CD8-positive, alpha-beta T cell (primary cell): ENCODE measurements at places on chromosomes 5 and 9.

DNA sequence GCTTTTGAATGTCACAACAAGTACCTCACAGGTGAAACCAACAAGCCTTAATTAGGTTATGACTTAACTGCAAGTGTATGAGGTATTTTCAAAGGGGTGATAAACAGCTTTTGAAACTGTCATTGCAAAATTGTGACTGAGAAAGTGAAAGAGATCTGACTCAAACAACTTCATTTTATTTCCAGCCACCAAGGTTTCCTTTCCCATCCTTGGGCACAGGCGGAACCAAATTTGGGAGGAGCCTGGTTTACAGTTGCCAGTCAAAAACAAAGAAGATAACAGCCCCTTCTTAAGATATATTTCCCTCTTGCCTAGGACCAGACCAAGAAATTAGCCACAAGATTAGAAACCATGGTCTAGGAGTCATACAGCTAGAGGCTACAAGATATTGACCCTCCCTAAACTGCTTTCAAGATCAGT is 417.1 kb downstream of the CSNK1G3 start:
- DNase-seq = no peak

GRCh38 chr5:78064941-78065472 is 229.5 kb downstream of the AP3B1 start:
- DNase-seq = no peak

- DNase-seq = no peak
Observed at GRCh38 chr9:93668261-93668871, 92.0 kb downstream of the PHF2 start.

DNA sequence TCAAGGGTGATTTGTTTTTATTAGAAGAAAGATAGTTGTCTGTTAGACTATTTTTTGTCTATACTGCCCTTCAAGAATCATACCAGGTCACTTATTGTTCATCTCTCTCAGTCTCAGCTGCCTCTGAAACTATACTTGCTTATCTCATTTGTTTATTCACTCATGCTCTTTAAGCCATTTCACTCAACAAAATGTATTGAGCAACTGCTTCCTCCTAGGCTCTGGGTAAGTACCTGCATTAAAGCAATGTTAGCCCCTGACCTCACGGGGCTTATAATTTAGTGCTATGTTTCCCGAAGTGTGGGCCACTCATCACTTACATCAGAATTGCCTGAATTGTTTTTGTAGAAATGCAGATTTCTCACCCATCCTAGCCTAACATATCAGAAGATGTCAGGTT is 100.9 kb downstream of the DPYSL3 start:
- DNase-seq = no peak

GRCh38 chr5:173313351-173313801 is 14.8 kb downstream of the STC2 start:
- no peak for DNase-seq

GRCh38 chr5:110918683-110919082 is 152.8 kb upstream of the TSLP start:
- no peak for DNase-seq
